ENCODE measurements at places on chromosomes 4 and X.

GRCh38 chr4:168695288-168695687 lies 198.4 kb downstream of the PALLD start:
- no peak for DNase-seq

DNA sequence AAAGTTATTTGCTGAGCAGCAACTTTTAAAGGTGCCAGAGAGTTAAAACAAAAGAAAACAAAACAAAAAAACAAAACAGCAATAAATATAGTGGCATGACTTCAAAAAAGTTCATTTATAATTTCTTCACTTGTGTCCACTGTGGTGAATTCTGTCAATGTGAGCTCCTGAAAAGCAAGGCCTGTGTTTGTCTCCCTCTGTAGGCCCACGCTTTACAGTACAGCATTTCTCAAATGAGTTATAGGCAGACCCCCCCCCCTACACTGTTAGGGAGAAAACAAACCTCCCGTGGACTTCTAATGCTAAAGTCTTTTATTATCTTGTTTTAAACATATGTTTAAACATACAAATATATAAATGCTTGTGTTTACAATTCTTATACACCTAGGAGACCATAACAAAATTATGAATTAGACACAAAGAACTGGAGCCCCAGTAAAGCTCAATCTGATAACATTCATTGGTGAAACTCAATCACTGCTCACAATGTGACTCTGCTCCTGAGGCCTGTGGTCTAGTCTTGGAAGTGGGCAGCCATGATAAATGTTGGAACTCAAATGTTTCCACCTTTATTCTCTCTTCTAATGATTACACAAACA lies 47.0 kb upstream of the SCOC start:
- DNase-seq: no peak

DNA sequence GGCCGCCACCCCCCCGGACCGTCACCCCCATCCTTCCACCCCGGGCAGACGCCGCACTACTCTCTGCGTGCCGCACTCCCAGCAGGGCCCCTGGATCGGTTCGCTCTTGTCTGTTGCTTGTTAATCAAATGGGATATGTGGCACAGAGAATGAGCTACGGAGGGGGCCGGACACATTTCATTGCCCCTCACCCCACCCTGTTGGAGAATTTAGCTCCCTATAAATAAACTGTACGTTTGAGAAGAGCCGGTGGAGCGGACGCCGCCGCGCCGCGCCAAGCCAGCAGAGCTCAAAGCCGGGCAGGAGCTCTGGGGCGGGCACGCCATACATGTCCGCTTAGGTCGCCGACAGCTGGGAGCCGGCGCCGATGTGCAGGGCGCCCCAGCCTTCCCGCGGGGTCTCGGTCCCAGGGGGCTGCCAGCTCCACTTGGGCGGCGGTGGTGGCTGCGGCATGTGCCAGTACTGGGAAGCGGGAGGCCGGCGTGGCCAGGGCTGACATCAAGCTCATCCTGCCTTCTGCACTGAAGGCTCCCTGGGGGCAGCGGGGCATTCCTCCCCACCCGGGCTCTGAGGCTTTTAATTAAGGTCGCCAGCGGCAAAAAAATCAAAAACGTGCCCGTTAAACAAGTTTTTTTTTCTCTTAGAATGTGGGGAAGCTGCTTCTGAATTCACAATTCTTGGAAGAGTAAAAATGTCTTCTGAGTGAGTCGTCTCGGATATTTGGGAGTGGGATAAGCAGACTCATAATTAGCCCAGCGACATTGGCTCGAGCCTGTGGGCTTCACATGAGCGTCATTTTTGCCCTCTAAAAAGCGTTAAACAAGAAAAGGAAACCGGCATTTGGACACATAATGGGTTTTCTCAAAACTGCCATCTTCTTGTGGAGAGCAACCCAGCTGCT lies 1.1 kb upstream of the PCDH19 start:
- no peak for DNase-seq

GRCh38 chr4:121551881-121552280 lies 144.9 kb downstream of the ANXA5 start:
- DNase-seq: no peak

- no peak for DNase-seq
Observed at GRCh38 chrX:5449323-5449722, 779.3 kb downstream of the NLGN4X start.

- DNase-seq: no peak
Observed at GRCh38 chrX:13693341-13693961, 4.5 kb downstream of the RAB9A start.
